Retinal pigment epithelial cell (primary cell): ENCODE measurements at places on chromosomes 3 and 15.

DNA sequence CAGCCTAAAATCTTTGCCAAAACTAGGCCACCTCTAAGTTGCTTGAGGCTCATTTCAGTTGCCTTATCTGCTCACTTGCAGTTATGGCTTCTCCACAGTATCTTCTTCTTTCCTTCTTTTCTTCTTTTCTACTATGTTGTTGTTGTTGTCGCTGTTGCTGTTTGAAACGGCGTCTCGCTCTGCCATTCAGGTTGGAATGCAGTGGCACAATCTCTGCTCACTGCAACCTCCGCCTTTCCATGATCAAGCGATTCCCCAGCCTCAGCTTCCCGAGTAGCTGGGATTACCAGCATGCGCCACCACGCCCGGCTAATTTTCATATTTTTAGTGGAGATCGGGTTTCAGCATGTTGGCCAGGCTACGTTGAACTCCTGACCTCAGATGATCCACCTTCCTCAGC is 210.8 kb upstream of the NR2F2 start:
- no peak for DNase-seq

DNA sequence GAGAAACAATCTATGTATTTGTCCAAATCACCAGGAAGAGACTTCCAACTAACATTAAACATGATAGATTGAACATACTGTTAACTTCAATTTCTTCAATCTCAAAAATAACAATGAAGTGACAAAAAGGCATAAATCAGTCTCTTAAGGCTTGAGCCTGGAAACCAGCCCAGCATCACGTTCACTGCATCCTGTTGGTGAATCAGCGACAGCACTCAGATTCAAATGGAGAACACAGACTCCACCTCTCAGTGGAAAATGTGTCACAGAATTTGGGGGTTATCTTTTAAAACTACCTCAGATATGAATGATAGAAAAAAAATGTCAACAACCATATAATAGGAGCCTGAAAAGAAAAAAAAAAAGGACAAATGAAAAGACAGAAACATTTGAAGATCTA is 212.0 kb downstream of the MINAR1 start:
- DNase-seq = no peak

DNA sequence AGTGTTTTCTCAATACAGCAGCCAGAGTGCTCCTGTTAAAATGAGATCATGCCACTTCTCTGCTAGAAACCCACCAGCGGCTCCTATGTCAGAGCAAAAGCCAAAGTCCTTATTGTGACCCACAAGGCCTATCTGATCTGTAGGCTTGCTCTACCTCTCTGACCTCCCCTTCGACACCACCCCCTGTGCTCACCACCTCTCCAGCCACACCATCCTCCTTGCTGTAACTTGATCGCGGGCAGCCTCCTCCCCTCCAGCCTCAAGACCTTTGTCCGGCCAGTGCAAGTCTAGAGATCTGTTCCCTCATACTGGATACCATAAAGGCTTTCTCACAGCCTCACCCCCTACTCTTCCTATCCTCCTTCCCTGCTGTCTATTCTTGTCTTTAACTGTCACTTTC is 1.9 kb upstream of the IGDCC4 start:
- no peak for DNase-seq

DNA sequence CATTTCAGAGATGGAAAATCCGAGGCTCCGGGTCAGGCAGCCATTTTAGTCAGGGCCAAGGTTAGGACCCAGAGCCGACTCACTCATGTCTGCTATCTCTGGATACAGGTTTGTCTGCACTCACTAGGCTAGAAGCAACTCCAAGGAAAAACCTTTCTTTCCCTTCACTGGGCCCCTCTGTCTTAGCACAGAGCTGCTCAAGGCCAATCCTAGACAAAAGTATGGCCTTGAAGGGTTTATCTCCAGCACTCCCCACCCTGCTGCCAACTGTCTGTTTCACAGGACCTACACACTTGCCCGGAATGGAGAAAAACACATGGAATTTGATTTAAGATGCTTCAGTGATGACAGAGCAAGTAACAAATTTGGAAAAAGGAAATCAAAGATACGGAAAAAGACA is 25.6 kb downstream of the ACAN start:
- no peak for DNase-seq

DNA sequence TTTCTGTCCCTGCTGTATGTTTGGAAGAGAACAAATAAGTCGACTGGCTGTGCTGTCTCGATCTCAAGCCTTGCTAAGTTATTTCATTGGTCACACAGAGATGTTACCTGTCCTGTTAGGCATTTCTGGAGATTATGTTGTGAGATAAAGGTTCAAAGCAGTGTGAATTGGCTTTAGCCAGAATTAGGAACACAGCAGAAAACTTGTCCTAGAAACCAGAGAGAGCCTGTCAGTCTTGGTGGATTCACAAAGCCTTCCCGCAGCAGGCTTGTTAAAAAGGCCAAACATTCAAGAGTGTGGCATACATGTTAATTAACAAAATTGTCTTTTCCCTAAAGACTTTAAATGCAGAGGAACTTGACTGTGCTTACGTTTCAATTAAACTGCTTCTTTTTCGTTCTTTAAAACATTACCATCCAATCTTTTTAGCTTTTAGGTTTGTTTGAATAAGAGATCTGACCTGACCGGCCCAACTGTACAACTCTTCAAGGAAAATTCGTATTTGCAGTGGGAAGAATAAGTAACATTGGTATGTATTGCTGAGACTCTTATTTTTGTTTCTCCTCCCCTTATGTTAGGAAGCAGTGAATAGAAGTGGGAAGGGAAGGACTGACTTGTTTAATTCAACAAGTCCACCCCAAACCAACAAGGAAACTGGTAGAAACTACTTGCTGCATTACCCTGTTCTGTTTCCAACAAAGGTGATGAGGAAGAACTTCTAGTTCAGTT is 25.2 kb downstream of the ABHD2 start:
- no peak for DNase-seq

GRCh38 chr3:21847005-21847404 is 96.0 kb upstream of the ZNF385D start:
- no peak for DNase-seq

DNA sequence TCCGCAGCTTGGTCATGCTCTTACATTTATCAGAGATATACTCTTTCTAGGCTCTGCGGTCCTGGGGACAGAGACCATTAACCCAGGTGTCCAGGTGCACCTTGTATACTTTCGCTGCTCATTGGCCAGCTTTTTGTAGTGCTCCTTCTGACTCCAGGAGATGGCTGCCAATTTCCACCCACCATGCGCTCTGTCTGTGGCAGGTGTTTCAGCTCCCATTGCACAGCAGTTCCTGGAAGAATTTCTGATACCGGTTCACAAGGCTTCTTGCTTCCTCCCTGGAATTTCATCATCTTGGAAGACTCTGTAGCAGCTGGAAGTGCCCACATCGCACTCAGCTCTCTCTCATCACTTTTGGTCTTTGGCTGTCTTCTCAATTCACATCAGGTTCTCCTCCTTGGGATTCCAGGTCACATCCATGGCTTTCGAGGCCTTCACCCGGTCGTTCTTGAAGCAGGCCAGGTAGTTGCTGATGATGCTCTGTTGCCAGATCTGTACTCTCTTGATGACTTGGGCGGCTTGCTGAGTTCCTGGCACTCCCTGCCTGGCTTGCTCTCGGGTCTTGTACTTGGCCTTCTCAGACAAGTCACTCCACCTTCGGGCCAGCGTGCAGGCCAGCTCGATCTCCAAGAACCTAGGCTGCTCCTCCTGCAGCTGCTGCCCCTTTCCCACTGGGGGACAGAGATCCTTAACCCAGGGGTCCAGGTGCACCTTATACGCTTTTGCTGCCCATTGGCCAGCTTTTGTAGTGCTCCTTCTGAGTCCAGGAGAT is 41.1 kb upstream of the ARL8B start:
- no peak for DNase-seq

DNA sequence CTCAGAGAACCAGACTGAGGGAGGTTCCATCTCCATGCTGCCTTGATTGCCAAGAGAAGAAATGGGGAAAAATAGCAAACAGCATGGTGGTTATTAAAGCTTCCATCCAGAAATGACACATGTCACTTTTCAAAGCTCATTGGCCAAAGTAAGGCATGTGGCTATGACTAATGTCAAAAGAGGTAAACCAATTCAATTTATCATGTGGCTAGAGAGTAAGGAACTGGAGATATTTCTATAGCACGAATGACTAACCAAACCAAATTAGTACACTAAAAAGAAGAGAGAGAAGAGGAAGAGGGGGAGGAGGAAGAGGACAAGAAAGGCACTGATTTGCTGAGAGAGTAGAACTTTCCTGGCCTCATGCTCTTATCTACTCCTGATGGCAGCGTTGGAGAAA is 115.2 kb upstream of the SLC6A11 start:
- no peak for DNase-seq

DNA sequence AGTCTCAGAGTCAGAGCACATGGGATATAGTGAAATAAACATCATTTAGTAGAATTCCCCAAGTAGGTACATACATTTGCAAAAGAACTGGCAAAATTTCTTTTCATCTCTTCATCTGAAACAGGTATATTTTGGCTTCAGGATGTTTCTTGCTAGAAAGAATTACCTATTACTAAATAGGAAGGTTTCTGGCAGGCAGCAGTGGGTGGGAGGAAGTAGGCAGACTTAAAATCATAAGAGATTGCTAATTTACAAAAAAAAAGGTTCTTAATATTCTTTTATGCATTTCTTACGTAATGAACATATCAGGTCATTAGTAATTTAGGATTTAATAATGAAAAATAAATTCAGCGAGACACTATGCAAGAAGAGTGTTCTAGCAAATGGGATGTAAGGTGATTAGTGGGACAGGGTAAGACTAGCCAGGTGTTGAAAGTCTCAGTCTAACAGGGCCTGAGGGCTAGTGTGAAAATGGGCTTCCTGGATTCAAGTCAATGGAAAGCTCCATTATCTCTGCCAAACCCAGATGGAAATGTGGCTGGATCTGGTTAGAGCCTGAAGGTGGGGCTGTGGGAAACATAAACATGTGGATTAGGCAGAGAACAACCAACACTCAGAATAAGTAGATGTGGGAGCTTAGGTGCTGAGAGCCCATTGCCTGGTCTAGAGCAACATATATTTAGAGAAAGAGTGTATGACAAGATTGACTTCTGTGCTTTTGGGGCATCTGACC is 127.4 kb upstream of the FEZF2 start:
- DNase-seq = no peak
